ENCODE measurements at places on chromosomes 6 and 20.

GRCh38 chr6:167993169-167993568, 4.3 kb upstream of the KIF25 start:
- DNase-seq = no peak

- no peak for DNase-seq
Observed at GRCh38 chr6:16721977-16722376, 39.3 kb downstream of the ATXN1 start.

- DNase-seq = peak; percentile 86
Observed at GRCh38 chr6:161418463-161418945, 144.6 kb upstream of the AGPAT4 start.

DNA sequence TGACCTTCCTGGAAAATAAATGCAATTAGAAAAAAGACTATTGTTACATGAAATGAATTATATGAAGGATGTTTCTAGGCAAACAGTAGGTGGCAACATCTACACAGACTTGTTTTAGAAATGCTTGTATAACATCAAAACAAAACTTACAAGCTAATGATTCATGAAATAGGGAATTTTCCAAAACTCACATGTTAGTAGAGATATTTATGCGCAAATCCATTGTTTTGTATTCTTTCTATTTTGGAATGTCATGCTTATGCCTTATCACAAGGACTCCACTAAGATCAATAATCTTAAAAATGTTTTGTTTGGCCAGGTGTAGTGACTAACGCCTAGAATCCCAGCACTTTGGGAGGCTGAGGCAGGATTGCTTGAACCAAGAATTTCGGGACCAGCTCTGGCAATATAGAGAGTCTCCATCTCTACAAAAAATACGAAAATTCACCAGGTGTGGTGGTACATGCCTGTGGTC, 32.3 kb upstream of the LGSN start:
- no peak for DNase-seq

DNA sequence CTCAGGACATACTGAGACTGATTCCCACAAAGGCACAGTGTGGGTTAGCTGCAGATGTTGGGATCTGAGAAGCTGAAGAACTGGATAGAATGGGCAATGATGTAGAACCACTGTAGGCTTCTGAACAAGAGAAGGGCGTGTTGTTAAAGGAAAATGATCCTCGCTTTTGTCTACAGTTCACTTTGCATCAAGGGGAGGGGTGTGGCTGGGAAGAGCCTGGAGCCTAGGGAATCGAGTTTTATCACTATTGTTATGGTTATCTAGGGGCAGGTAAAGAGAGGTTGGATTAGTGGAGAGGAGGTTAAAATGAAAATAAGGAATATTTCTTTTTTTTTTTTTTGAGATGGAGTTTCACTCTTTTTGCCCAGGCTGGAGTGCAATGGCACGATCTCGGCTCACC, 768.1 kb downstream of the KIF16B start:
- no peak for DNase-seq

GRCh38 chr6:151494235-151494935, 568 bp downstream of the CCDC170 start:
- DNase-seq = peak; percentile 69

- no peak for DNase-seq
Observed at GRCh38 chr20:13744352-13744751, 40.4 kb downstream of the ESF1 start.

DNA sequence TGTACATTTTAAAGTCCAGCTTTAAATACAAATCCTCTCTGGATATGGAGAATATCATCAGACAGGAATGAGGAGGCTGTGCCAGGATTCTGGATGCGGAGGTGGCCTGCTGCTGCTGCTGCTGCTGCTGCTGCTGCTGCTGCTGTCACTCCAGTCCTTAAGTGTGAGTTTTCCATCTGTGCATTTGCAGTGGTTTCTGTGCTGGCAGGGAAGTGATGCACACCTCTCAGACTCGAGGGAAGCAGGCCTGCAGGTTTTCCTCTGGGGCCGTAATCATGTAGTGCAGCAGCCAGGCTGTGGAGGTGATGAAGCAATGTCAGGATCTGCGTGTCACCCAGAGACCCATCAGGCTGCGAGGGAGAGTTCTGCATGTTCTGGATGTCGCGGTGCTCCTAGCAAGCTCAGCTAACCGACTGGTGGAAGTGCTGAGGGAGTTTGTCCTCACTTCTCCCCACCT, 32.0 kb downstream of the CFAP61 start:
- no peak for DNase-seq

DNA sequence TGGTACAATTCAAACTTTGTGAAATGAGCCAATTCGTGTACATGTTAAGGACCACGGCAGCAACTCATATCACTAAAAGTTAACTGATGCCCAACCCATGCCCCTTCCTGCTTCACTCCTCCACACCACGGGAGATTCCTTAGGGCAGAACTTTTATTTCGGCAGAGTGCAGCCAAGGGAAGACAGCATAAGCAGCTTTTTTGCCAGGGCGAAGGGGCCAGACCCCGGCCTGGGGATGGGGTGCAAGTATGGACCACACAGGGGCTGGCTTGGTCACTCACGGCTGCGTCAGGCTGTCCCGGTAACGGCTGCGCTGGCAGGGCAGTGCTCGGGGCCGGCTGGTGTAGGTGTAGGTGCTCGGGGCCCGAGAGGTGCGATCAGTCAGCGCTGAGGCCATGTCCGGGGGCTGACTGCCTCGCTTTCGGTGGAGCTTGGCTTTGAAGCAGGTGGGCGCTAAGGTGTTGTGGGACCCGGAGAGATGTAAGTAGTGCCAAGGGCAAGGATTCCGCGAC, 792 bp downstream of the RSPH3 start:
- no peak for DNase-seq

GRCh38 chr6:72850469-72850868, 228.6 kb downstream of the KCNQ5 start:
- DNase-seq = no peak

- DNase-seq = peak; percentile 86
Observed at GRCh38 chr6:168132531-168133167, 53.6 kb upstream of the FRMD1 start.

- no peak for DNase-seq
Observed at GRCh38 chr6:159639721-159640120, 53.3 kb downstream of the SOD2 start.

DNA sequence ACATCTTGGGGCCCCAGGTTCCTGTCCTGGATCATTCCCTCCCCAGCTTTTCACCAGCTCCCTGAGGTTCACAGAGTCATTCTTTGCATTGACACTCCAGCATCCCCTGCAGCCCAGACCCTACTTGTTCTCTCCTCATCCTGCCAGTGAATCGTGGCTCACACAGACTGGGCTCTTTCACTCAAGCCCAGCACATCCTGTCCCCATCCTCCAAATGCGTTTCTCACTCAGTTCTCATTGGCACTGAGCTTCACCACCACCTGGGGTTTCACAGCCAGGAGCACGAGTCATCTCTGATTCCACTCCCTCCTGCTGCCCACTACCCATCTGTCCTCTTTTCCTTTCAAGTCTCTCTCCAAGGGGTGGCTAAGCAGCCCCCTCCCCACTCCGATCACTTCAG, 85.4 kb upstream of the NNAT start:
- DNase-seq = no peak

GRCh38 chr6:31834367-31835250, 7.1 kb downstream of the HSPA1B start:
- peak; percentile 95 for DNase-seq

GRCh38 chr6:166589337-166589731, 2.9 kb upstream of the RAMACL start:
- DNase-seq = no peak

- DNase-seq = no peak
Observed at GRCh38 chr6:115485400-115485799, 575.3 kb downstream of the FRK start.

DNA sequence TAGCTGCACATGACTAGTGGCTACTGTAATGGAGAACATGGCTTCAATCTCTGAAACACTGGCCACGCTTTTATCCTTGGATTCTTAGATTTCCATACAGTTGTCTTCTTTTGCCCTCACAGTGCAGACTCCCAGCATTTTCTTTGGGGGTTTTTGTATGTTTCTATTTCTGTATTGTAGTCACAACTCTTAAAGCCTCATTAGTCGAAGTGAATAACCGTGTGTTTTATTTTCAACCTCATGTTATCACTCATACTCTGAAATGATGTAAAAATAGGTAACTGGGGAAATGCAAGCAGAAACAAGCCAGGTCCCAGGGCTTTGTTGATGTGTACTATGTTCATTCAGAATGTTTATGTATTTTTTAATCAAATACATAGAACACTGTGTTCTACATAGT, 162.9 kb downstream of the JARID2 start:
- no peak for DNase-seq

- no peak for DNase-seq
Observed at GRCh38 chr6:26375270-26375669, 7.6 kb upstream of the BTN2A2 start.

DNA sequence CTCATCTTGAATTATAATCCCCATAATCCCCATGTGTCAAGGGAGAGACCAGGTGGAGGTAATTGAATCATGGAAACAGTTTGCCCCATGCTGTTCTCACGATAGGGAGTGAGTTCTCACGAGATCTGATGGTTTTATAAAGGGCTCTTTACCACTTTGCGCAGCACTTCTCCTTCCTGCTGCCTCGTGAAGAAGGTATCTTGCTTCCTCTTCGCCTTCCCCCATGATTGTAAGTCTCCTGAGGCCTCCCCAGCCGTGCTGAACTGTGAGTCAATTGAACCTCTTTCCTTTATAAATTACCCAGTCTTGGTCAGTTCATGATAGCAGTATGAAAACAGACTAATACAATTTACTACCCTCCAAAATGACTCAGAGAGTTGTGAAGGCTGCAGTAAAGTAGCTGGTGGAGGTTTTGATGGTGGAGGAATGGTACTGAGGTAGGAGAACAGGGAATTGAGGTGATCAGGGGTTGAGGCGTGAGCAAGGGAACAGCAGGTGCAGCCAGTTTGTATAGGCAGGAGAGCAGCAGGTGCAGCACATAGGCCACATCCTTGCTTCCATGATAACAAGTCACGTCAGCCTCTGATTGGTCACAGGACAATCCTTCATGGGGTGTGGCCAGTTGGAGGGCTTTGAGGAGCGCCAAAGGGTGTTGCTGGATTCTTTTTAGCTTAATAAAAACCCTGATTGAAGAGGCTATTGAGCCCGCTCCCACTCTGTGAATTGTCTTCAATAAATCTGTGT, 150.0 kb downstream of the CDC5L start:
- DNase-seq = no peak

GRCh38 chr20:36974660-36975059, 23.2 kb upstream of the SAMHD1 start:
- no peak for DNase-seq

- no peak for DNase-seq
Observed at GRCh38 chr6:37919417-37920157, 100.1 kb downstream of the ZFAND3 start.

- no peak for DNase-seq
Observed at GRCh38 chr20:61517419-61517818, 265.4 kb downstream of the CDH4 start.

DNA sequence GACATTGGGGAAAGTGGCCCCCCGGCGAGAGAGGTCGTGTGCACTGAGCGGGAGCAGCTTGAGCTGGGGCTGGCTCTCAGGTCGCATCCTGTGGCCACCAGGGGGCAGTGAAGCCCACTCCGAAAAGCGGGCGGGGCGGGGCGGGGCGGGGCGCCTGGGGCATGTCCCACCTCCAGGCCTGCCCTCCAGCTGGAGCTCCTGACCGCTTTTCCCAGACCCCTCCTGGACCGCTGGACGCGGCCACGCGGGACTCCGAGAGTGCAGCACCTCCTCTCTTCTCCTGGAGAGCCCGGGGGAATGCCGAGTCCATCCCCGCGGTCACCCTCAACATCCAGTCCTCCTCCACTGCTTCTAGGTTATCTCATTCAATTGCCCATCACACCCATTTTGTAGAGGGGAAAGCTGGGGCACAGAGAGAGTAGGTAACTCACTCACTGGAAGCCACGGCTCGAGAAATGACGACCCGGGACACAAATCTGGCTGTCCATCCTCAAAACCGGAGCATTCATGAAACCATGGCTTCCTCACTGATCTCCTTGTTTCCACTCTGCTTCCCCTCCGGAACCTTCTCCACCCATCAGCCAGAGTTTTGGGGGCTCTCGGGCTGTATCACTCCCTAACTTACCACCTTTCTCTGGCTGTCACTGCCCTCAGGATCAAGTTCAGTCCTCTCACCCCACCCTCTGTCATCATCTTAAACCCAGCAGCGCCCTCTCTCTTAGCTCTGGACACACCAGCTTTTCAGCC, 24.1 kb downstream of the COX4I2 start:
- DNase-seq = peak; percentile 88

- DNase-seq = peak; percentile 62
Observed at GRCh38 chr6:14713008-14713960, 532.6 kb upstream of the JARID2 start.

DNA sequence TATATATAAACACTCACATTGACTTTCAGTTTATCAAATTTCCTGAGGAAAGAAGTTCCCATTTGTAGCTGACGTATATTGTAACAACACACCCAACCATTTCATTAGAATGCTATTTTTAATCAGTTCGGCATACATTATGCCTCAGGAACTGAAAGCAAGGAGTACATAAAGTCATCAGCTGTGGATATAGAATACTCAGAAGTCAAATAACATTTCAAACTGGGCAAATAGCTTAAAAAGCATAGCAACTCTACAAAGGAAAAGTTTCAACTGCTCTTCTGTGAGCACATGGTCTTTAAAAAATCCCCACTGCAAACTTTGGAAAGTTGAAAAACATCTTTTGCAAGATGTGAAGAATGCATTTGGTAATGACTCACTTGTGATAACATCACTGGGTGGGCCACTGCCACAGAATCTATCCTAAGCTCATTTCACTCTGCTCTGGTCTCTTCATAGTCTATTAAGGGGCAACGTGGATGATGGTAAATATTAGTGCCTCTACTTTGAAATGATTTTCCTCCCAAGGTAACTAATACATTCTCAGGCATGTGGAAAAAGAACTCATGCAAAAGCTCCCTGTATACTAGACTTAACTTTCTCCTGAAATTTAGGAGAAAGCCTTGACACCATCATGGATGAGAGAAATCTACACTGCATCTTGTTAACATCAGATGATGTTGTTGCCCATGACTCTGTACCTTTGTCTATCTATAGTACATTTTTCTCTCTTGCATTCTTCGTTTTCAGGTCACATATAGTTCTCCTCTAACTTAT, 49.2 kb downstream of the FYN start:
- no peak for DNase-seq

GRCh38 chr6:147166992-147167391, 37.2 kb upstream of the STXBP5 start:
- DNase-seq = no peak

- DNase-seq = no peak
Observed at GRCh38 chr20:1809131-1809572, 86.1 kb upstream of the SIRPA start.

GRCh38 chr6:3579652-3580175, 122.9 kb upstream of the SLC22A23 start:
- no peak for DNase-seq

- DNase-seq = no peak
Observed at GRCh38 chr6:18022398-18023231, 35.2 kb upstream of the KIF13A start.

DNA sequence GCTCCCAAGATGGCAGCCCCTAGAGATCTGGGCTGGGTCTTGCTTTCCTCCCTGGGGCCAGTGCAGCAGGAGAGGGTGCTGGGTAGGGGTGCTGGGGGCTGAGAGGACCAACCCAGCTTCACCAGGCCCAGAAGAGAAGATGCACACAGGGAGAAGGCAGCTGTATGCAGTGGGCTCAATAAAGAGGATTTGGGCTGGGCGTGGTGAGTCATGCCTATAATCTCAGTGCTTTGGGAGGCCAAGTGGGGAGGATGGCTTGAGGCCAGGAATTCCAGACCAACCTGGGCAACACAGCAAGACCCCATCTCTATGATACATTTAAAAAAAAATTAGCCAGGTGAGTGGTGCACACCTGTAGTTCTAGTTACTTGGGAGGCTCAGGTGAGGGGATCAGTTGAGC, 25.7 kb upstream of the EMILIN3 start:
- DNase-seq = no peak

- DNase-seq = no peak
Observed at GRCh38 chr6:44622956-44623355, 235.4 kb downstream of the CDC5L start.
